ENCODE measurements at places on chromosomes 16 and 17.

DNA sequence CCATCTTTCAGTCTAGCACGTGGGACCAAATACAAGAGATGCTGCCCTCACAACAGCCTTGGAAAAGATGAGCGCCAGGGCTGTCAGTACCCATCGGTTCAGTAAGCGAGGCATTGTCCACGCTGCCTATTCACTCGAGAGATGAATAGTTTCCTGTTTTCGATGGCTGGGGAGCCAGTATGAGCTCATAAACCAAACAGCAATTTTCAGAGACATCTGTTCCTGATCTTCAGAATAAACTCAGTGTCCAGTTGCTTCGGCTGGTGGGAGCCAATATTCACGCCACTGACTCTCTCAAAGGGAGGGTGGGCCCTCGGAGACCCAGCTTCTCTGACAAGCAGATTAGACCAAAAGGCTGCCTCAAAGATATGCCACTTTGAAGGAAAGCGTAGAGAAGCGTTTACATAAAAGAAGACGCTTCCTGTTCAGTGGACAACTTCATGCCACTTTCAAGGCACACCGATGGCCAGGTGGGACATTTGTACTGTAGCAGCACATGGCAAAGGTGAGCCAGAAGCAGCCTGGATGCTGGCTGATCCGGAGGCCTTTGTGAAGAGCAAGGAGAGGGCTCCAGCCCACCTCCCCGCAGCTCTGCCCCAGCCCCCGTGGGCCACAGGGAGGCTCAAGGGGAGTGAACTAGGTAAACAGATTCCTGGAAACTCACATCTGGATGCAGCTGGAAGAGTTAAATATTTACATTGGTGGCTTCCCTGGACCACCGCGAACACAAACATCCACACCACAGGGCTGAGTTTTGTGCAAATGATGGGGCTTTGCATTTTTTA lies 6.0 kb downstream of the TIMM22 start:
- DNase-seq = no peak

DNA sequence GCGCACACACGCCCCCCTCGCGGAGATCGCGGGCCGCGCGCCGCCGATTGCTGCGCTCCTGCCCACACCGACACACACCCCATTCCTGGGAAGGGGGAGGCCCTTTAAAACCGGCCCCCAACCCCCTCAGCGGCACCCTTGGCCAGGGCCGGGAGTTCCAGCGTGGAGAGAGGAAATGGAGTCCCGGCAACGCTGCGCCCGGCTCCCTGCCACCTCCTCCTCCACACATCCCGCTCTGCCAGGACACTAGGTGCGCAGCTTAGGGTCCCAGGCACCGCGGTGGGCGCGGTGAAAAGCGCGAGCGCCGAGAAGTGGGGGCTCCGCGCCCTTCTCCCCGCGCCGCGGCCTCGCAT lies 397 bp downstream of the CDC42EP4 start:
- DNase-seq = no peak

DNA sequence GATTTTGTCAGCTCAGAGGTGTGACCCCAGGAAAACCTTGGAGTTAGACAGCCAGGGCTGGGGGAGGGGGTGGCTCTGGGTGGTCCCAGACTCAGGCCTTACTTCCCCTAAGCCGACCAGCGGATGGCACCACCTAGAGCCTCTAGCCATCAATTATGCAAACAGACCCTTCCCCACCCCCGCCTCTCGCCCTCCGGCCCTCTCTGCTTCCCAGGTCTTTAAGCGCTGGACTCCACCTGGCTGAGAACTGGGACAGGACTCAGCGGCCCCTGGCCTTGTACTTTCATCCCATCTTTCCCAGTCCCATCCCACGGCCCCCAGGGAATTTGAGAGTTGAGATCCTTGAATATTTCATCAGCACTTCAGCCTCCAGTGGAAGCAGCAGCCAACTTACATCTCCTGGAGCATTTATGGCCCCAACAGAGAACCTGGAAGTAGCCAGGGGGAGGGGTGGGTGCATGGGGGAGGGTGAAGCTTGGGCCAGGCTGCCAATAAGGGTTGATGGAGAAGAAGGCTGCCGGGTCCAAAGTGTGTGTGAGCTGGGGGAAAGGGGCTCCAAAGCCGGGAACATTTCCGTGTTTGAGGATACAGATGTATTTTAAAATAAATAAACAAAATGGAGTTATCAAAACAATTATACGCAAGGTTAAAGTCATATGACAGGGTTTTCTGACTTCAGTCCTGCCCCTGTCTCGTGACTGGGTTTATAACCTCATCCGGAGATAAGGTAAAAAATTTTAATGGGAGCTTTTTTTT lies 7.5 kb upstream of the JUP start:
- no peak for DNase-seq

- DNase-seq = no peak
These were observed 66.0 kb downstream of the RAP1GAP2 start for GRCh38 chr17:2862197-2862596.

DNA sequence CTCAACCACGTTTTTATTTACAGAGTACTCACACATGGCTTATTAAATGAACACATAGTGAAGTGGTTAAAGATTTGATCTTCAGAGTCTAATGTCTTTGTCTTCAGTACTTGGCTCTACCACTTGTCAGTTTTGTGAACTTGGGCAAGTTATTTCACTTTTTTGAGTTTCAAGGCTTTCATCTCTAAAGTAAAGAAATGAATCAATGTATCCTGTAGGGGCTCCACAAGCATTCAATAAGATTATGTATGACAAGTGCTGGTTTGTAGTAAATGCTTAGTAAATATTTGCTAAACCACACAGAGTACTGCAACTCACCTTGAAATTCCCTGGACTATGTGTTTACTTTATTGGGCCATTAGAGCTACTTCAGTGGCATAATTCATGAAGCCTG lies 446.0 kb upstream of the GOT2 start:
- DNase-seq = no peak

- DNase-seq = no peak
These were observed 34.1 kb upstream of the CHMP6 start for GRCh38 chr17:80957461-80957941.

DNA sequence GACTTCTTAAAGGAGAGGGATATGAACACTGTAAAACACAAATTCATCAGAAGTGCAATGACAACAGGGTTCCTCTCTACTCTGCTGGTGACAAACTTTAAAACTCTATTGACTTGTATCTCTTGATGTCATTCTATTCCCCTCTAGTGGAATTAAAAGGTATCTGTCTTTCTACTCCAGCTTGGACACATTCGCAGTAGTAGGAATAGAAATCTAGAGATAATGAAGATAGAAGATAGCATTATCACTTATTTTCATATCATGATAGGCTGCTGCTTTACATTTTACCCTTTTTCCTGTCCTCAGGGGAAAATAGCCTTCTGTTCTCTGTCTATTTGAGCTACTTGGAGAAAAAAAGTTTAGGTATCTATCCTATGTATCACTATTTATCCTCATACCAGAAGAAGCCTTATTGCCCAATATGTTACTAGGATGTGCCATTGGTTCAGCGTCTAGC lies 209.6 kb upstream of the CACNG5 start:
- no peak for DNase-seq

GRCh38 chr17:37220607-37220953 lies 155.2 kb upstream of the C17orf78 start:
- DNase-seq = peak; percentile 11

GRCh38 chr17:75130059-75130631 lies 1.4 kb downstream of the NT5C start:
- no peak for DNase-seq

DNA sequence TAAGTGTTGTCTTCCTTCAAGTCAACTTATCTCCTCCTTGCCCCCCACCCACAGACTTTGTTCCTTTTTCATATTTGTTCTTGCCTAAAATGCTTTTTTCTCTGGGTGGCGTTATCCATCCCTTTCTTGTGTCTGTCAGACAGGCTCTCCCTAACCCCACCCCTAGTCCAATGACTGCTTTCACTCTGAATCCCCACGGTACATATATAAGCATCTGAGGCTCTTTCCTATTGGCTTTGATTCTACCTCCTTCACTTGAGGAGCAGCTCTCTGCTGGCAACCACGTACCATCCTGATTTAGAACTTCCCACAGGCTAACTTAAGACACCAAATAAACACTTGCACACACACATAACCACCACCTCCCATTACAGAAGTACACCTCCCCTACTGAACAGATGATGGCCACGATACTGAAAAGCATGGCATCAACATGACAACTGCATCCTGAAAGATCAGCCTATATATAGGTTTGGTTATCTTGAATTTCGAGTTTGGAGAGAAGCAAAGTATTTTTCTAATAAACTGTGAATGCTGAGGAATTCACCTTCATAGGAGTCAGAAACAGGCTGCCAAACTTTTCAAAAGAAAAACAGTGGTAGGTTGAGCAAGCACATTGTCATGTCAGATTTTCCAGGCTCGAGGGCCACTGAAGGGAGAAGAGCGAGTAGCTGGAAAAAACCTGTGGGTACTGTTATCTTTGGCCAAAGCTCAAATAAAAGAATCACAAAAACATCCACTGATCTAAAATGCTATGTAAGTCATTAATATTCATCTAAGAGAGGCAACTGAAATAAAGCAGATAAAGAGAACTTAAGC lies 24.3 kb downstream of the STAT3 start:
- DNase-seq = no peak

DNA sequence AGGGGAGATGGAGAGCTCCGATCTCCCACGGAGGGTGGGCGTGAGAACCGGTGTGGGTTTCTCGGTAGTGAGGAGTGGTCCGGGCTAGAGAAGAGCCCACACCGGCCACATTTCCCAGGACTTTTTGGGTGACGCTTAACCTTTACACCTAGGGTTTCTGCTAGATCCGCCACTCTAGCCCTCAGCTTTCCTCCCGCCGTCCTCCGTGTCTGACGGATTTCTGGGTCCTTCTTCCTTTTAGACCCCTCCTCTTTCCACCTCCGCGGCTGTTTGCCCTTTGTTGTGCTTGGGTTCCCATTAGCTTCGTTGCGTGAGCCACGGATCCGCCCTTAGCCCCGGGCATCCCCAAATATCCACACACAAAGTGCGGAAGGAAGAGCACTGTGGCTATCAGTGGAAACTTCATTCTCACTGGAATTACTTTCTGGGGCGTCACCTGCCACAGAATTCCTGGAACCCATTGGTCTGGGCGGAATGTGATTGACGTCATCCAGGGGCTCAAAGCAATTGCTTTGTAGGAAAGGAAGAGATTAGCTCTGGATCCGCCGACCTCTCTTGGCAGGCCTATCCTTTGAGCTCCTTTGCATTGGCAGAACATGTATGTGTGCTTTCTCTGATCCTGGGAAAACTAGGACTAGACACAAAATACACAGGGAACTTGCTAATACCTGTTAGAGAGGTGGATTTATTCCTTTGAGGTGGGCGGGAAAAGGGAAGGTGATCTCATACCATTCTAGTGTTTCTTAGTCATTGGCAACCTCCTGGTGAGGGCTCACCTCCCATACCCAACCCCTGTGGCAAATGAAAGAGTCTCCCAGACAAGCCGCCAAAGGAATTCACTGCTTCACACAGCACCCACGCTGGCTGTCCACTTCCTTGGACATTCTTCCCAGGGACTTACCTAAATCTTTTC lies 654 bp downstream of the TNFAIP1 start:
- DNase-seq = no peak

- no peak for DNase-seq
These were observed 1.9 kb upstream of the GAA start for GRCh38 chr17:80099291-80100034.

DNA sequence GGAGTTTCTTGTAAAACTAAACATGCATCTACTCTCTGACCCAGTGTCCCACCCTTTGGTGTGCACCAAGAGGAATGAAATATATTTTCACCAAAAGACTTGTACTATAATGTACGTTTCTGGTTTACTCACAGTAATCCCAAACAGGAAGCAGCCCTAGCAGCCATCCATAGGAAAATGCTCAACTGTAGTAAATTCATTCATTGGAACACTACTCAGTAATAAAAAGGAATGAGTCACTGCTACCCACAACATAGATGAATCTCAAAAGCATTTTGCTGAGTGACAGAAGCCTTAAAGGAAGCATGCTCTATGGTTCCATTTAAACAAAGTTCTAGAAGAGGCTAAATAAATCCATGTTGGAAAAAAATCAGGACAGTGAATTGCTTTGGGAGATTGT lies 37.6 kb upstream of the DHRS7B start:
- DNase-seq = no peak

GRCh38 chr17:57326764-57327163 lies 70.4 kb downstream of the MSI2 start:
- no peak for DNase-seq

DNA sequence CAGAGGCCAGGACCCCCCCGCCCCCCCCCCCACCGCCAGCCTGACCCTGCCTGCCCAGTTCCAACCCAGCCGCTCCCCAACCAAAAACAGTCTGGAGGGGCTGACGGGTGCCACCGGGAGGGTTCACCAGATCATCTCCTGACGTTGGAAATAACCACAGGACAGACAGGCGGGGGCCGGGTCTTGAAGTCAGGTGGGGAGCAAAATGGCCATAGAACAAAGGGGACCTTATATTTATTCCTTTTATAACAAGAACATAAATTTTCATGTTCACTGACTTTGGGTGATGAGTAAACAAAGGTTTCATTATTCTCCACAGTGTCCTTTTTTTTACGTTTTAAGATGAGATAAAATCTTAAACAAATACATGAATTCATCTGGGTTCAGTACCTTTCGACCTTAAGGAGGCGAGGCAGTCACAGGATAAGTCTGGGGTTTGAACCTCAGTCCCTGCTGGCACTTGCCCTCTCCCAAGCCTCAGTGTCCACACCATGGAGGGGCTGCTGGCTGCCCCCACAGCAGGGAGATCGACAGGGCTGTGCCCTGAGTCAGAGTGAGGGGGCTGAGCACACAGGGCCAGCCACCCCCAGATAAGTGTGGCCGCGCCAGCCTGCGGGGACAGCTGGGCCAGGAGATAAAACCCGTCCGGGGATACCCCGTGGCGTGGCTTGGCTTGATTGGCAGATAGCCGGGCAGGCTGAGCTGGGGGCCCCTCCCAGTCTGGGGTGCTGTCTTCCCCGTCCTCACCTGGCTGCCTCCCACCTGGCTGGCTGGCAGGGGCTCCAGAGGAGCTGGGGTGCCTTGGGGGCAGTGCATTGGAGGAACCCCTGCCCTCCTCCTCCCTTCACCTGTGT lies 15.0 kb downstream of the SLC7A5 start:
- DNase-seq = no peak

DNA sequence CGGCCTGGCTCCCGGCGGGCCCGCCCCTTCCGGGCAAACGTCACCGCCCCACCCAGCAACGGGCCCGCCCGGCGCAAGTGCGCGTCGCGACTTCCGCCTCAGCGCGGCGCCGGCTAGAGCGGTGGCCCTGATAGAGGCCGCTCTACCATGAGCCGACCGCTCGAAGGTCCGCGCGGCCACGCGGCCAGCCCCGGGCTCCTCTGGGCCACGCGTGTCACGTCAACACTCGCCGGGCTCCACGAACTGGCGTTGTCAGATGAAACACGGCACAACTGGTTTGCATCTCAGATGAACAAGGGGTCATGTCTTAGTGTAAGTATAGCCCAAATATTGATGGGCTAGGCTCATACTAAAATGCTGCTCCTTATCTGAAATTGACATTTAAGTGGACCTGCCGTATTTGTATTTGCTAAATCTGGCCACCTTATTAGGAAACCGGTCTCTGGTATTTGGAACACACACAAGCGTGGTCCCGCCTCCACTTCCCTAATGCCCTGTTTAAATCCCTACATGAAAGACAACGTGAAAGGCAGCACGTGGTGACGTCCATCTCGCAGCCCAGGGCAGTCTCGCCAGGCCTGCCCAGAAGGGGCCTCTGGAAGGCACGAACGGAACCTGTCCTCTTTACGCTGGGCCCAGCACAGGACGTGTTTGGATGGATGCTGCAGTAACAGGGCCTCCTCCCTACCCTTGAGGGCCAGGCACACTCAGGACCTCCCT lies at the start of gene ZNF598:
ZNF598 (minus strand) TSS at position 31 of the 720 bp plus-strand sequence.
- DNase-seq = peak; percentile 73

GRCh38 chr16:84511180-84511800 lies 6.8 kb upstream of the MEAK7 start:
- DNase-seq = peak; percentile 73

GRCh38 chr16:86011532-86011931 lies 112.6 kb downstream of the IRF8 start:
- no peak for DNase-seq

GRCh38 chr17:42287977-42288802 lies at the start of gene STAT5A:
TSS of gene STAT5A (plus strand) at chr17:42288498. CDS start at chr17:42289412, 914 bp downstream.
- peak; percentile 59 for DNase-seq

Data from C1 segment of cervical spinal cord (tissue), 14 donors.